ENCODE measurements at places on chromosomes 12 and 14.

- DNase-seq: no peak
Observed at GRCh38 chr14:76126076-76126475, 25.6 kb upstream of the GPATCH2L start.

GRCh38 chr14:77302926-77303325 lies 17.8 kb downstream of the POMT2 start:
- peak; percentile 79 for DNase-seq

DNA sequence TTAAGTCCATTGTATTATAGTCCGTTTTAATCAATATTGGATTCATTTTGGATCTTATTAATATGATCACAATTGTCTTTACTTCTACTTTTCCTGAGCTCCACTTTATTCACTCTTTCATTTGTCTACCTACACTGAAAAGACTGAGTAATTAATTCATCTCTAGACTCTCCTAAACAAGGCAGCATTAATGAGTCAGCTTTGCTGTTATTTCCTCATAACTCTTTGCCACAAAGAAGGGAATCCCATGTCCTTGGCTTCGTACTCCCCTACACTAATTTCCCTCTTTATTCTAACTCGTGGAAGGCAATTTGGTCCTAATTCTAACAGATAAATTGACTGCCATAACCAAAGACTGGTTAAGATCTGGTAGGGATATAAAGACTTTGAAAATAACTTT lies 91.9 kb downstream of the ARMH4 start:
- DNase-seq: peak; percentile 7

GRCh38 chr14:51472881-51473280 lies 178.8 kb upstream of the FRMD6 start:
- no peak for DNase-seq

DNA sequence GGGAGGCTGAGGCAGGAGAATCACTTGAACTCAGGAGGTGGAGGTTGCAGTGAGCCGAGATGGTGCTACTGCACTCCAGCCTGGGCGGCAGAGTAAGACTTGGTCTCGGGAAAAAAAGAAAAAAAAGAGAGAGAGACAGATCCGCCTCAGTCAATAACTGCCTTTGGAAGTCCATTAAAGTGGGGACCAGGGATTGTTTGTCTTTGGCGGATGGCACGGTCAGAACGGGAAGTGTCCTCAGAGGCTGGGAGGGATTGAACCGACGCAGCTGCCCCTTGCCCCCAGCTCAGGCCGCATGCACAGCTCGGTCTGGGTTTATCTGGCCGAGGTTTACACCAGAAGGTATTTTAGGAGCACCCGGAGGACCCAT lies 54.4 kb downstream of the TESC start:
- no peak for DNase-seq

GRCh38 chr12:84994426-84994825 lies 41.7 kb downstream of the TSPAN19 start:
- no peak for DNase-seq

DNA sequence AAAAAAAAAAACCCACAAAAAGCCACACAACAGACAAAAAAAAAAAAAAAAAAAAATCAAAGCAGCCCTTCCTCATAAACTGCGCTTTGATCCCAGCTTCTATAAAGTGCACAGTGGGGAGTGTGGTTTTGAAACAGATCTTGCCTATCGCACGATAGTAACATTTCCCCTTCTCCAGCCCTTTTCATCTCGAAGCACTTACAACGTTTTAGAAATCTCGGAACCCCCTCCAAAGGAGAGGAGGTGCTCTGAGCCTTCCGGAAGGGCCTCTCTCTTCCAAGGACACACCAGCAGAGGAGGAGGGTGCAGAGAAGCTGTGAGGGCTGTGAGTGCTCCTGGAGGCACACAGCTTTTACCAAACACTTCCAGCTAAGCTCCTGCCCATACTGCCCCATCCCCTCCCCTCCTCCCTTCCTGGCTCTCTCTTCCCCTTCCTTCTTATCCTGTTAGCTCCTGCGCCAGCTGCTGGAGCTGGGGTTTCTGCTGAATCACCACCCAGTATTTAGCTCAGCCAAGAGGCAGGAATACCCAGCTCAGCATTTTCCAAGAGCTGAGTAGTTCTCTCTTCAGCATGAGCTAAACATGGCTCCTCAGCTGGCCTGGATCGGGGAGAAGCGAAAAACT lies 28.4 kb downstream of the SLC7A8 start:
- peak; percentile 81 for DNase-seq

DNA sequence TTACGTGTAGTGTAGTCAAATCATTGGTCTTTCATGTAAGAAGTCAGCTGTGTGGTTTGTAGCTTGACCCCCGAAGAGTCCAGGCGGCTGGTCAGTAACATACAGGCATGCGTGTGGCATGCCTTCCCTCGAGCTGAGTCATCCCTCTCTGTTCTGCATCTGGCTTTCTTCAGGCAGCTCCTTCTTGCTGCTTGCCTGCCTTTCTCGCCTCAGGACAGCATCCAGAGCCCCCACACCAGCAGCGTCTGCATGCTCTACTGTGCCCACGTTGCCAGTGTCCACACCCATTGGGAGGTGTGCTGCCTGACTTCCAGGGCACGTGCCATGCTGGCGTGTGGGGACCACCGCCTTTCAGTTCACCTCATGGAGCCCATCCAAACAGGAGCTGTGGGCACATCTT lies 96.8 kb downstream of the EP400 start:
- no peak for DNase-seq

DNA sequence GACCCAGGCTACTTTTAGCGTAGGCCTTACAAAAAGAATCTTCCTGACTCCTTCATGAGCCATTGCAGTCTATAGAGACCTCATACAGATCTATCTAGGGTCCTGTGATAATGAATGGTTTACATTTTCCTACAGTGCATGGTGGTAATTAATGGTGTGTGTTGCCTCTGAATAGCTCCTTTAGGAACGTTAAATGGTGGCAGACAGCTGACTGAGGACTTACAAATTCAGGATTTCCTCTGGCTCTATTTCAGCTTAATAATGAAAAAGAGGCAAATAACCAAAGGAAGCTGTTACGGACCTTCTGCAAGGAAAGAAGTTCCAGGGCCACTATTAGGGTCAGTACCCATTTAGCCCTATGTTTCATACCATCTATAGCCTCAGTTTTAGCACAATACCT lies 5.1 kb downstream of the IKBIP start:
- DNase-seq: no peak

DNA sequence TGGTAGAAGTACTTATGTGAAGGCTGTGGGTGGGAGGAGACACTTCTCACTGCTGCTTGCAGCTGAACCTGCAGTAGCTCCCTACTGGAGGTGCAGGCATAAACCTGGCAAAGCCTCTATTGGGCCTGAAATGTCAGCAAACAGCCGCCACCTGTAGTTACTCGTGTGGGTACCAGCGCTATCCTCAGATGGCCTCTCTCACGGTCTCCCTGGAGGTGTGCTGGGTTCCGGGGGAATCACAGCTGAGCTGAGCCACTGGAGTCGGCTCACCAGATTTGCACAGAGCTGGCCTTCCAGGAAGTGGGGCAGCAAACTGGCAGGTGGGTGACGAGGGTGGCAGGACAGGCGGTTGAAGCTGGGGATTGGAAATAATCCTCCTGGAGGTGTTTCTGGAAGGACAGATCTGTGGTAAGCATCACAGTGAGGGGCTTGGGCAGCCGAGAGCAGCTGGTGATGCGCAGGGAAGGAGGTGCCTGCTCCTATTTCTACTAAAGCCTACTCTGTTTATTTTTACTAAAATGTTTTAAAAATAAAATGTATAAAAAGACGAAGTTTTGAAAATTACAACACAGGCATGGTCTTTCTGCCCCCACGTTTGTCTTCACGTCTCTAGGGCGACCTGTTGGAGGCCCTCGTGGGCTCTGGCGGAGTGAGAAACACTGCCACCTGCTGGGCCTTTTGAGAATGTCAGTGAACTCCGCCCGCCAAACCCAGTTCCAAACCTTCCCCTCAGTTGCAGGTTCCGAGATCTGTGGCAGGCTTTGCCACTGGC lies 67.8 kb upstream of the PLEKHG3 start:
- DNase-seq: peak; percentile 44

GRCh38 chr12:124655698-124656516 lies 88.5 kb upstream of the NCOR2 start:
- DNase-seq: peak; percentile 90

GRCh38 chr12:26435069-26435404 lies 239.7 kb downstream of the SSPN start:
- DNase-seq: no peak

- DNase-seq: no peak
Observed at GRCh38 chr14:102493096-102493495, 16.5 kb downstream of the ANKRD9 start.

DNA sequence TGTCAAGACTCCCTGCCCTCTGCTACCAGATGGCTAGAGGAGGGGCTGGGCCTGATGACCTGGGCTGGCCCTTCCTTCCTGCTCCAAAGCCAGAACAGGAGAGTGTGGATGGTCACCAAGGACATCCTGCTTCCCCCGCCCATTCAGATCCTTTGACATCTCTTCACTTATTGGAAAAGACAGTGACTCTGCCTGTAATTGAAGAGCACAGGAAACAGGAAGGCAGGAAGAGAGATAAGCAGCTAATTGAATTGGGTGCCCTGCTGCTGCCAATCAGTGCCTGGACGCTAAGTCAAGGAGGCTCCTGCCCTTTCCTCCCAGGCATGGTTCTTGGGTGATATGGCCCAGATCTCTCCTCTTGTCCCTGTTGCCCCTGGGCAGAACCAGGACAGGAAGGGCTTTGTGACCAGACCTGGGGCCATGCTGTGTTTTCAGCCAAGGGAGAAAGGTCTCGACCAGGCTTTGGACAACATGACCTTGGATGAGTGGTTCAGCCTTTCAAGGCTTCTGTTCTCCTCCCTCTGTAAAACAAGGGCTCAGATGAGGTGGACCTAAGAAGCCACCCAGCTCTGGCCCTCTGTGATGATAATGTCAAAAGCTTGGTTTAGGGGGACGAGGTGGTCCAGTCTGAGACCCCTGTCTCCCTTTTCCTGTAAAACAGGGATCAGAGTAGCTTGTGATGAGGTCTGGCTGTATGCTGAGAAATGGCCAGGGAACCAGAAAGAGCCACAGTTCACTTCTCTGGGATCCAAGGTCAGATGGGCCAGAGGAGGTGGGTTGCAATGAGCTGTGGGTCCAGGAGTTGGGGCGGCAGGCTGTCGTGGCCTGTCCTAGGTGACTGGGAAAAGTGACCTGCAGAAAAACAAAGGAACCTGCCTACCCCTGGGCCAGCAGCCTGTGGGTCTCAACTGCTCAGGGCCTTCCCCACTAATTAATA lies 38.8 kb downstream of the FAM222A start:
- no peak for DNase-seq

GRCh38 chr12:103799504-103799856 lies 41.6 kb downstream of the NT5DC3 start:
- peak; percentile 61 for DNase-seq

GRCh38 chr12:130649101-130650045 lies 66.7 kb downstream of the RIMBP2 start:
- DNase-seq: no peak

DNA sequence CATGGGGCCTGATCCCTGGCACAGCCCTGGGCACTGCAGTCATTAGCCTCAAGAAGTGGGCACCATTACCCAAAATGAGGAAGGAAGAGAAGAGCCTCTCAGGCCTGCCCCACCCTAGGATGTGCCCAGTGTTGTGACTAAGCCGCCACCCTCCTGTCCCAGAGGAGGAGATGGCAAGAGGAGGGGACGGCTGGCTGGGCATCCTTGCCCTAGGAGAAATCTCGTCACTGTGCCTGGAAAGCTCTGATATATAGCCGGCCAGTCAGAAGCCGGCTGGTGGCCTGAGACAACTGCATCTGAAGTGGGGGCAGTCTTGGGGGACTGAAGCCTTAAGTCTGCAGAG lies 115.2 kb downstream of the LGMN start:
- no peak for DNase-seq

GRCh38 chr12:30643366-30643765 lies 52.3 kb downstream of the IPO8 start:
- DNase-seq: no peak

GRCh38 chr14:93789228-93790130 lies 1.2 kb upstream of the PRIMA1 start:
- DNase-seq: no peak

- DNase-seq: no peak
Observed at GRCh38 chr12:61667676-61668075, 592.5 kb upstream of the USP15 start.

DNA sequence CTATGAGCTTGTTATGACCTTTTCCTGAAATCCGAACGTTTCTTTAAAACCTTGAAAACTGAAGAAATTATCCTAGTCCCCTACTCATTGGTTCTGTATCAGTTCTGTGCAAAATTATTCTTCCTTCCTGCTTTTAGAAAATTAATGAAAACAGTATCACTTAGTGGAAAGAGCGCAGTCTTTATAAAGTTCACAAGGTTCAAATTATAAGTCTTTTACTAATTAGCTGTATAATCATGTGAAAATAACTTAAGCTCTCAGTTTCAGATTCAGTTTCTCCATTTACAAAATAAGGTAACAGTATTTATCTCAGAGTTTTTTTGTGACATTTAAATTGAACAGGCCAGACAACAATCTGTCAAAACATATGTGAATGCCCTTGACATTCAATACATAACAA lies 306.1 kb downstream of the ADAMTS20 start:
- no peak for DNase-seq

- DNase-seq: no peak
Observed at GRCh38 chr12:98456576-98457573, 58.5 kb upstream of the TMPO start.

DNA sequence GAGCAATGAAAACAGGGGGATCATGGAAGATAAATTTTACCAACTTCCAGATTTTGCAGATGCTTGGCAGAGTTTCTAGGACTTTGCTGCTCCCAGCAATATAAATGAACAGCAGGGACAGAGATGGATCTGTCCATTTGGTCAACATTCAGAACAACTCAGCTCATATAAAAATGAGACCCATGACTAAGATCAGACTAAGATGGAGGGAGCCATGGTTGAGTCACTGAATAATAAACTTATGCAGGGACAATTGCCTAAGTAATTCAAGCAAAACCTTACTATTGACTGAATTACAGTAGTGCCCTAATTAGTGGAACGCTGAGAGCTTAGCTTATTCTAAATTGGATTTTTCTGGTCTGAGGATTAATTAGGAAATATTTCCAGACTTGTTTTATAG lies 205.1 kb downstream of the SLC5A8 start:
- DNase-seq: no peak

DNA sequence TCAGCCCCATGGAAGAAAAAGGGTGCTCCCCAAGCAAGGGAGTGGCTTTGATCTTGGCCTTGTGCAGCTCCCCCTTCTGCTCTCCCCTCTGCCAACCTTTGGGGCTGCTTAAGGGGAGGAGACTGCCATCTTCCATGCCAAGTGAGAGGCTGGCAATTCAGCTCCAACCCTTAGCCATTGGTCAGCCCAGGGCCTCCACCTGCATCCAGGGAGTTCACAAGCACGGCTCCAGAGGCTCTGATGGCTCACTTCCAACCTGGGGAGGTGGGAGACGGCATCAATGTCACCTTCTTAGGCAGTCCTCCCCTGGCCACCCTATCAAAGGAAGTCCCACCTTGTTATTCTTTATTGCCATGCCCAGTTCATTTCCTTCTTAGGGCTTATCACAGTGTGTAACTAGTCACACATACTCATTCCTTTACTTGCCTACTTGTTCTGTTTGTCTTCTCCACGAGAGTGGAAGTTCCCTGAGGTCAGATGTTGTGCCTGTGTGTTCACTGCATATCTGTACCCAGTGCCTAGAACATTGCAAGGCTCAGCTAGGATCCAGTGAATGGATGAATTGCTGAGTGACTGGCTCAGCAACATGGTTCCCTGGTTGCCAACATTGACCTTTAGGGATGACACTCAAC lies 5.0 kb downstream of the HDAC7 start:
- no peak for DNase-seq

Data from A172 (cell line).